NCI-H748 treated with DMSO at 0.1 percent for 48 hours (cell line): ENCODE measurements at places on chromosomes 6 and 20.

GRCh38 chr6:28988536-28989311, 16.4 kb downstream of the ZNF311 start:
- no peak for DNase-seq

DNA sequence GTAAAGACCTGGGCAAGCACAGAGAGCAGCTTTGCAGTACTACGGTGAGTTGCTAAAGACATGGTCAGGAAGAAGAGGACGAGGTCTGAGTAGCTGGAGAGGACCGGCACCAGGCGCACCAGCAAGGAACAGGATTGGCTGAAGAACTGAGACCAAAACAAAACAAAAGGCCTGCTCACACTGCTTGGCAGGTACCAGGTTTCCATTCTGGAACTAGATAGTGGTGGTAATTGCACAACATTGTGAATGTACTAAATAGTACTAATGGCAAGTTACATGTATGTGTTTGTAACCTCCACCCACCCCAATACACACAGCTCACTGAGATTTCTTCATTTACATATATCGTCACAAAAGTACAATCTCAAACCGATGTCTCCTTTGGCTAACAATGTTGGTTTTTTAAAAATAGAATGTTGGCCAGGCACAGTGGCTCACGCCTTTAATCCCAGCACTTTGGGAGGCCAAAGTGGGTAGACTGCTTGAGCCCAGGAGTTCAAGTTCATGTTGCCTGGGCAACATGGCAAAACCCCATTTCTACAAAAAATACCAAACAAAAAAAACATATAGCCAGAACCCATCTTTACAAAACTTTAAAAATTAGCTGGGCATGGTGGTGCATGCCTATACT, 32.5 kb upstream of the LYRM2 start:
- DNase-seq = no peak

- DNase-seq = no peak
Observed at GRCh38 chr6:17277256-17277655, 3.9 kb upstream of the RBM24 start.

- no peak for DNase-seq
Observed at GRCh38 chr20:34581341-34582184, 23.0 kb downstream of the MAP1LC3A start.

- DNase-seq = no peak
Observed at GRCh38 chr20:44023515-44024371, 109.1 kb downstream of the TOX2 start.

DNA sequence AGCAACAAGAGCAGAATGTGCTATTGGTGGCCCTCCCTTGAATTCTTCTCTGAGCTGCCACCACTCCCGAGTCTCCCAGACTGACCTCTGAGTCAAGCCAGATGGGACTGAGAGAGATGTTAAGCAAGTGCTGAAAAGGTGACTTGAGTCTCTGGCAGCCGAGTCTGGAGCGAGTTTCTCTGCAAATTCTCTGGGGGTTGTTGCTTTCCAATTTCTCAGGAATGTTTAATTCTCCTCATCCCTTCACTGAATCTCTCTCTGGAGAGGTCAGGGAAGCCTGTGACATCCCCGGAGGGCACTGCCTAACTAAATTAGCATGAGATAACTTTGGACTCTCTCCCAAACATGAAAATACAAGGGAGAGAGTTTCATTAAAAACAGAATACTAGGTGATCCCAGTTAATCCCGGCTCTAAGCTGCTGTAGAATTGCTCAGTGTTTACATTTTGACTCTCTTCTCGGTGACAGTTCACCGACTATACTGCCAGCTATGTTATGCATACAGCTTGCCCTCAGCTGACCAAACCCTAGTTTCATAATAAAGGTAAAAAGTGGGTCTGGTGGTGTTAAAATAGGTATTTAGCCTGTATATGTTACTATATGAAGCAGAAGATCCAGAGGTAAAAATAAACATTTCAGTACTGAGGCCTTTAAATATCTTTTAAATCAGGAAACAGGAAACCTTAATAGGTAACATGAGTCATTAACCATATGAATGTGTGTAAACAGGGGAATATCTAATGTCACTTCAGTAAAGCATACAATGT, 157.9 kb downstream of the FOXC1 start:
- peak; percentile 56 for DNase-seq

DNA sequence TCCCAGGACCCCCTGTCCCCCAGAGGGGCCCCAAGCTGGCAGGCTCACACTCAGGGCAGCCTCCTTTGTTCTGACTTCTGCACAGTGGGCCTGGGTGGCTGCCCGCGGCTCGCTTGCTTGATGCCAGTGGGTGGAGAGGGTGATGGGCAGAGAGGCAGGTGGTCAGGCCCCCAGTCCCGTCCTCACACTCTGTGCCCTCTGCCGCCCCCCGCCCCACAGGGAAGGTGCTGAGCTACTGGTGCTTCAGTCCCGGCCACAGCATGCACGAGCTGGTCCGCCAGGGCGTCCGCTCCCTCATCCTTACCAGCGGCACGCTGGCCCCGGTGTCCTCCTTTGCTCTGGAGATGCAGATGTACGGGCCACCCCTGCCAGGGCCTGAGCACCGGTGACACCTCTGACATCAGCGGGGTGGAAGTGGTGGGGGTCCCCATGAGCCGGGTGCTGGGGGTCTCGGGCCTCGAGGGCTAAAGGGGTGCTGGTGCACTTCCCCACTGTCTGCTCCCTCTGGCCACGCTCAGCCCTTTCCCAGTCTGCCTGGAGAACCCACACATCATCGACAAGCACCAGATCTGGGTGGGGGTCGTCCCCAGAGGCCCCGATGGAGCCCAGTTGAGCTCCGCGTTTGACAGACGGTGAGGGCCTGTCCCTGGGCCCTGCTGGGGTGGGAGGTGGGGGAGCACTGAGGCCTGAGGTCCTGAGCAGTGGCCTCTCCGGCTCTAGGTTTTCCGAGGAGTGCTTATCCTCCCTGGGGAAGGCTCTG, 8.9 kb upstream of the TNFRSF6B start:
- no peak for DNase-seq

GRCh38 chr6:156905801-156906200, 128.6 kb downstream of the ARID1B start:
- no peak for DNase-seq

DNA sequence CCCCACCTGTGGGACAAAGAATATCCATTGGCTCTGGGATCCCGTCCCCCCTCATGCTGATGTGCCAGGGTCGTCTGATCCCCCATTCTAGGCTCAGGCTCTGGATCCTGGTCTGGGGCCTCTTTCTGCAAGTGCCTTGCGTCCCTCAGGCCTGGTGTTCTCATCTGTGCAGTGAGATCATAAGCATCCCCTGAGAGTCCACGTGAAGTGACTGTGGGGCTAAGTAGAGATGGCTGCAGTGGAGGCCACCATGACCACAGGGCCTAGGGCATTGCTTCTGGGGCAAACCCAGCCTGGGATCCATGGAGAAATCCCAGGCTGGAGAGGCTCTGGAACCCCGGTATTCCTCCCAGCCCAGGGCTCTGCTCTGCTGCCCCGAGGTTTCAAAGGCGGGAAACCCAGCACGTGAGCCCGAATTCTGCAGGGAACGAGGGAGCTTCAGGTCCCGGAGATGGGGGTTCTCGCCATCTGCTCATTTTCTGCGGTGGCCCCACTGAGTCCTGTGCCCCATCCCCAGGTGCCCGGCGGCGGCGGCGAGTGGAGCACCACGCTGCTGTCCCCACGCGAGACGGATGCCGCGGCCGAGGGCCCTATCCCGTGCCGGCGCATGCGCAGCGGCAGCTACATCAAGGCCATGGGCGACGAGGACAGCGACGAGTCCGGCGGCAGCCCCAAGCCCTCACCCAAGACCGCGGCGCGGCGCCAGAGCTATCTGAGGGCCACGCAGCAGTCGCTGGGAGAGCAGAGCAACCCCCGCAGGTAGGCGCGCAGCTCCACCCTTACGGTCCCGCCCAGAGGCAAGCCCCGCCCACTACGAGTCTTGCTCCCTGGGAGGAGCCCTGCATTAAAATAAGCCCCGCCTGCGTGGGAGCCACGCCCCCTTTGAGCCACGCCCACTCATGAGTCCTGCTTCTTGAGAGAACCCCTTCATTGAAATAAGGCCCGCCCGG, 105.5 kb upstream of the MYL9 start:
- DNase-seq = peak; percentile 54

GRCh38 chr6:150534553-150534952, 65.1 kb upstream of the PLEKHG1 start:
- no peak for DNase-seq

GRCh38 chr6:103122766-103123601, 1729.5 kb downstream of the GRIK2 start:
- DNase-seq = peak; percentile 78

DNA sequence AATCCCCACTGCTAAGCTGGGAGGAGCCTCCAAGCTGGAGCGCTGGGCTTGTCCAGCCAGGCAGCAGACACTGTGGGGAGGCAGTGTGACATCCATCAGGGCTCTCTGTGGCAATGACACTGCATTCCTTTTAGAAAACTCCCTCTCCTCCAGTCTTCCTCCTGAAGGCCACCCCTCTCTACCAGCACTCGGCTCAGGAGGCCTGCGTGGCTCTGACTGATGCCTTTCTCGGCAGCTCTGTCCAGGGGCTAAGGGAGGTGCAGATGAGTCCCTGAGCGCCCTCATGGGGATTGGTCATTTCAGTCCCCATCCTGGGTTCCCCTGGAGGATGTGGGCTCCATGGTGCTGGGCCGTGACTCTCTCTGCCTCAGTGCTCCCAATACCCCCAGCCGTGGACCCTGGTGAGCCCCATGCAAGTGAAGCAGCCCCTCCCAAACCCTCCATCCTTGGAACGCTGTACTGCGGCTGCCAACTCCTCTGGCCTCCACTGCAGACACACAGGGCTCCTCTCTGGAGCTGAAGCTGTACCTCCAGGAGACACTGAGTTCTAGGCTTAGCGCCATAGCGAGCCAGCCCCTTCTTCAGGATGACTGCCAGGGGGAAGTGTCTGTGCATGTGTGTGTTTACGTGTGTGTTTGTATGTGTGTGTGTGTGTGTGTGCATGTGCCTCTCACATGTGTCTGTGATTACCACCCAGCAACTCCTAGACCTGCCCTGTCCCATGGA, 209.6 kb downstream of the ERMARD start:
- DNase-seq = no peak

- no peak for DNase-seq
Observed at GRCh38 chr6:19876672-19877071, 39.5 kb downstream of the ID4 start.

DNA sequence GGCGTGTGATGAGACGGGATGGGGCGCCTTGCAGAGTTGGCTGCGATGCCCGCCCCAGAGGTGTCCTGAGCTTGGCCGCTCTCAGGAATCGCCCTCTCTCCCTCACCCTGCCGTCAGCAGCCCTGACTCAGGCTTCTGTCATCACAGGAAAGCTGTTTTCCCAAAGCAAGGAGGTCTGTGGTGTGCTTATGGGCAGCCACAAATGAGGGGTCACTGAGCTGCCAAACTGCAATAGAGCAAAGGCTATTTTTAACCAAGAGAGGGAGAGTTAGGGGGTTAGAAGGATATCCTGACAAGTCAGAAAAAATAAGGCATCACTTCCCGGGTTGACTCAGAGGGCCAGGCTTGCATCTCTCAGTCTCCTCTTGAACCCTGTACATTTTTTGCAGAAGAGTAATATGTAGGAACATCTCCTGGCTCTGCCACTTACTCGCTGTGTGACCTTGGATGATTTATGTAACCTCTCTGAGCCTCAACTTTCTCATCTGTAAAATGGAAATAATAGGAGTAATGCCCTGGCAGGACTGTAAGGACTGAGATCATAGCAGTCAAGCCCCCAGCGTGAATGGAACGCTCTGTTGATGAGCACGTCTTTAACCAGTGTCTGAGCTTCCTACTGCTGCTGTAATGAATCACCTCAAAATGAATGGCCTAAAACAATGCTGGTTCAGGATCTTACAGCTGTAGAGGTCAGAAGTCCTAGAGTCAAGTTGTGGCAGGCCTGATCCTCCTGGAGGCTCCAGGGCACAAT, 181.9 kb downstream of the NFATC2 start:
- no peak for DNase-seq

GRCh38 chr20:31680286-31681127, 42.2 kb downstream of the BCL2L1 start:
- no peak for DNase-seq

DNA sequence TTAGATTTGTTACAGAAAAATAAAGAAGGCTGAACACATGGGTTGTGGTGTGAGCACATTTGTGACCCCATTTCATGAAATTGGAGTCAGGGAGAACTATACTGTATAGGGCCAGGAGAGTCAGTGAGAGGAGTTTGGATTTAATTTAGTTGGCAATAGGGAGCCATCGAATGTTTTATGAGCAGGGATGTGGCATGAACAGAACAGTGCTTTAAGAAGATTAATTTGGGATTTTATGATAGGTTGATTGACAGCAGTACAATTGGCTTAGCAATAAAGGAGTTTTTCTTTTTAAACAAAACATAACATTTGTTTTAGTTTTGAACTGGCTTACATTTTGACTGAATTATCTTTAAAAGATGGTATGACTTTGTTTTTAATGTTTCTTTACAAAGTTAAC, 105.6 kb upstream of the GLP1R start:
- no peak for DNase-seq

DNA sequence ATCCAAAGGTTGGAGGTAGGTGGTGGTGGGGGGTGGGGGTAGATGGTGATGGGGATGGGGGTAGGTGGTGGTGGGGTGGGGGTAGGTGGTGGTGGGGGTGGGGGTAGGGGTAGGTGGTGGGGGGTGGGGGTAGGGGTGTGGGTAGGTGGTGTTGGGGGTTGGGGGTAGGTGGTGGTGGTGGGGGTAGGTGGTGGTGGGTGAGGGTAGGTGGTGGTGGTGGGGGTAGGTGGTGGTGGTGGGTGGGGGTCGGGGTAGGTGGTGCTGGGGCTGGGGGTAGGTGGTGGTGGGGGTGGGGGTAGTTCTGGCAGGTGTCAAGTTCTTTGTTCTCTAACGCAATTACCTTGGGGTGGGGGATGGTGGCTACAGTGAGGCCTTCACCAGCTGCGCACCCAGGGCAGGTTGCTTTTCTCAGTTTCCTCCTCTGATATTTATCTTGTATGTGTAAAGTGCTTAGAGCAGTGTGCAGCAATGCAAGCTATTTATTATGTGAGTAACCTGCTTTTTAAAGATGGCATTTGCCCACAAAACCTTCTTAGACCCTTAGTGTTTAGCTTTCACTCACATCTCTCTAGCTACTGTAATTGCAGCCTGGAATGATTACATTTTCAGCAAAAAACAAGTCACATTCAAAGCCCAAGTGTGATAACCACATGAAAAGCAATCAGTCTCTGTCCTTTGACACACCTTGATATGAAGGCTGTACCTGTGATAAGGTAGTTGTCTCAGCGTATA, 8.2 kb upstream of the CCDC167 start:
- DNase-seq = no peak

DNA sequence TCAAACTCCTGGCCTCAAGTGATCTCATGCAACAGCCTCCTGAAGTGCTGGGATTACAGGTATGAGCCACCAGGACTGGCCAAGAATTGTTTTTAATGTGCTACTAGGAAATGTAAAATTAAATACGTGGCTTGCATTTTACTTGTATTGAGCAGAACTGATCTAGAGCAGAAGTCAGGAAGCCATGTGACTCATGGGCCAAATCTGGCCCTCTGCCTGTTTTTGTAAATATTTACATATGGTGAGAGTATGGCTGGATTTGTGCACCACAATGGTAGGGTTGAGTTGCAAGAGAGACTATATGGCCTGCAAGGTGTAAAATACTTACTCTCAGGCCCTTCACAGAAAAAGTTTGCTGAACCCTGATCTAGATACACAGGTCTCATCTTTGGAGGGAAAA, 75.8 kb downstream of the LAMP5 start:
- DNase-seq = no peak

- DNase-seq = no peak
Observed at GRCh38 chr6:107709341-107709740, 114.8 kb downstream of the SCML4 start.

GRCh38 chr6:41239467-41240159, 11.5 kb downstream of the TREML4 start:
- DNase-seq = no peak

GRCh38 chr6:126017668-126018067, 31.3 kb downstream of the TRMT11 start:
- DNase-seq = no peak

GRCh38 chr20:1663917-1664316, 6.3 kb upstream of the SIRPG start:
- DNase-seq = no peak
